H7 (cell line): ENCODE measurements at places on chromosomes 6 and 20.

- DNase-seq, result no peak
These were observed 117.2 kb downstream of the FOXO3 start for GRCh38 chr6:108677894-108678293.

DNA sequence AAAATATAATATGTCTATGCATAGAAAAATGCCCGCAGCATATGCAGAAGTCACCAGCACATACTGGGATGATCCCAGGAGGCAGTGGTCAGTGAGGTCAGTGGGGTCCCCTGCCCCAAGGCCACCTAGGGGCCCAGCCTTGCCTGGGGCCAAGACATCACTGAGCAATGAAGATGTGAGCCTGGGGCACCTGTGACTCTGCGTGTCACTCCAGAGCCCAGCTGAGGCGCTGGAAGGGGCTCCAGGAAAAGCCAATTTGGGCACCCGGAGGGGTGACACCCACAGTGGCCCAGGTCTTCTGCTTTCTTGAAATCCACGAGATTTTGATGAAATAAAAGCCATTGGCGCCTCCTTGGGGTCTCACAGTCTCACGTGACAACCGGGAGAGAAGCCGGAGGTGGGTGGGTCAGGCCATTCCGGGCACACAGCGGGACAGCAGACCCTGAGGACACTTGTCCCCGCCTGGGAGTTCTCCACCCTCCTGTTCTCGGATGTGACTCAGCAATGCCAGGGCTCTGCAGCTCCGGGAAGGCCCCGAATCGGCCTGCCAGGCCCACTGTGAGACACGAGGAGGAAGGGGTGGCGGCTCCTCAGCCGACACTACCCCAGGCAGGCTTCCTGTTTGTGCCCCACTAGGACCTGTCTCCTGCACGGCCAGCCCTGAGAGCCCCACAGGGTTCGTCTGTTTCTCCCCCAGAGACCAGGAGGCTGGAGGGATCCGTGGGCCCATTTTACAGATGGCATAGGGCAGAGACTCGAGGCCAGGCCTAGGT lies 24.4 kb upstream of the SLCO4A1 start:
- no peak for DNase-seq

- DNase-seq, result no peak
These were observed 11.4 kb downstream of the CTSZ start for GRCh38 chr20:58995461-58996225.

- DNase-seq, result no peak
These were observed 102.2 kb downstream of the SLC24A3 start for GRCh38 chr20:19314621-19315020.

- DNase-seq, result peak; percentile 19
These were observed 149.8 kb downstream of the SYCP2 start for GRCh38 chr20:59783641-59784010.

GRCh38 chr6:38610050-38610625 lies 29.6 kb downstream of the BTBD9 start:
- no peak for DNase-seq

GRCh38 chr20:16803965-16804792 lies 56.0 kb downstream of the OTOR start:
- peak; percentile 64 for DNase-seq

DNA sequence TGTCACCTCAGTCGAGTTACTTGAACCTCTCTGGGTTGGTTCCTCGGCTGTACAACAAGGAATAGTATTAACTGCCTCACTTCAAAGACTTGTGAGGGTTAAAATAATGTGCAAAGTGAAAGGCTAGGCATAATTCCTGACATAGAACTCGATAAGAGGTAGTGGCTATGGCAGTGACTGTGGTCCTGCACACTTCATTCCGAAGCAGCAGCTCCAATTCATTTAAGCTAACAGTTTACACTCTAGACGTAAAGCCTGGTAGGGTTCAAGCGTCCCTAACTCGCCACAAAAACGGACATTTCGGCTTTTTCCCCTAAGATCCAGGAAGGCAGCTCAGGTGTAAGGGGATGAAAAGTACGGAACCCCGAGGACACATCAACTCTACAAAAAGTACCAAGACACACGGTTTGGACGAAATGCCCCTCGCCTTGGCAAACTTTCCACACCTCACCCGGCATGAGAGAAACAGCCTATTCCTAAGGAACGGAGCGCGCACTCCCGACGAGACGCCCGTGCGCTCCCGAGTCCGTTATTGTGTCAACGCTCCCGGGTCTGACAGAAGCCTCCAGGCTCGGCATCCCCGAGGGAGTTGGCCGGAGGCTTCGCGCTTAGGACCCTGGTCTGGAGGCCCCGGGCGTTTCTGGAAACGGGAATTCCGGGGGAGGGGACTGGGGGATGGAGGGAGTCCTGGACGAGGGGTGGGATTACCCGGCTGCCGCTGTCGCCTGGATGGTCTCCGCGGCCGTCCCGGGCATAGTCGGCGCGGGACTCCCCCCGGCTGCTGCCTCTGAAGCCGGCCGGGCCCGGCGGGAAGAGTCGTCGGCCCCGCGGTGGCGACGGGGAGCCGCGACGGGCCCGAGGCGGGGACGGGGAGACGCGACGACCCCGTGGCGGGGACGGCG lies 937 bp downstream of the ZNF318 start:
- DNase-seq, result peak; percentile 86

GRCh38 chr6:147158881-147159280 lies 45.3 kb upstream of the STXBP5 start:
- no peak for DNase-seq

GRCh38 chr6:64477391-64477790 lies 841.8 kb downstream of the PHF3 start:
- DNase-seq, result no peak

DNA sequence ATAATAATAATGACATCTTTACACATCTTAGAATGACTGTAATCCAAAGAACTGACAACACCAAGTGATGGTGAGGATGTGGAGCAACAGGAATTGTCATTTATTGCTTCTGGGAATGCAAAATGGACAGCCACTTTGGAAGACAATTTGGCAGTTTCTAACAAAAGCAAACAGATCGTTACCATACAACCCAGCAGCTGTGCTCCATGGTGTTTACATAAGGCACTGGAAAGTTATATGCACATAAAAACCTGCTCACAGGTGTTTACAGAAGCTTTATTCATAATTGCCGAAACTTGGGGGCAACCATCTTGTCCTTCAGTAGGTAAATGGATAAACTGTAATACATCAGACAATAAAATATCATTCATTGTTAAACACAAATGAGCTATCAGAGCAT lies 18.3 kb upstream of the ASF1A start:
- DNase-seq, result no peak

GRCh38 chr20:34385464-34385863 lies 22.4 kb downstream of the ITCH start:
- no peak for DNase-seq

GRCh38 chr20:18314786-18315406 lies 26.6 kb downstream of the ZNF133 start:
- no peak for DNase-seq

GRCh38 chr6:22231050-22231449 lies 65.8 kb downstream of the PRL start:
- no peak for DNase-seq

- no peak for DNase-seq
These were observed 76.6 kb upstream of the STXBP5 start for GRCh38 chr6:147127587-147127986.

GRCh38 chr20:10330071-10330470 lies 104.0 kb downstream of the MKKS start:
- no peak for DNase-seq

- DNase-seq, result peak; percentile 82
These were observed 725 bp upstream of the ISM1 start for GRCh38 chr20:13220194-13220903.

DNA sequence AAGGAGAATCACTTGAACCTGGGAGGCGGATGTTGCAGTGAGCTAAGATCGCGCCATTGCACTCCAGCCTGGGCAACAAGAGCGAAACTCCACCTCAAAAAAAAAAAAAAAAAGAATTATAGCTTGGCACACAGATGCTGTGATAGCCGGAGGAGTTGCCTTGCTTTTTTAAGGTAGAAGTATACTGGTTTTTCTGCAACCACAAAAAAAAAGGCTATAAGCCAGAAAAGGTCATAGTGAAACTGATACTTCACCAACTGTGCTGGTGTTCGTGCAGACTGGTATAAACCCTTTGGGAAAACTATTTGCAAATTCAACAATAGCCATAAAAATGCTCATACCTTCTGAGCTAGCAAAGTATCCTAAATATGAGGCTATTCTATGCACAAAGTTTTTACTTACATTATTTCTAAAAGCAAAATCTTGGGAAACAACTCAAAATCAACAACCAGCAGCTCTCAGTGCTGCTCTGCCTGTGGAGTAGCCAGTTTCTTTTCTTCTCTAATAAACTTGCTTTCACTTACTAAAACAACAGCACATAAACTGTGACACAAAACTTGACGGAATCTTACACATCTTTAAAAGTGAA lies 44.0 kb downstream of the B4GALT5 start:
- no peak for DNase-seq

DNA sequence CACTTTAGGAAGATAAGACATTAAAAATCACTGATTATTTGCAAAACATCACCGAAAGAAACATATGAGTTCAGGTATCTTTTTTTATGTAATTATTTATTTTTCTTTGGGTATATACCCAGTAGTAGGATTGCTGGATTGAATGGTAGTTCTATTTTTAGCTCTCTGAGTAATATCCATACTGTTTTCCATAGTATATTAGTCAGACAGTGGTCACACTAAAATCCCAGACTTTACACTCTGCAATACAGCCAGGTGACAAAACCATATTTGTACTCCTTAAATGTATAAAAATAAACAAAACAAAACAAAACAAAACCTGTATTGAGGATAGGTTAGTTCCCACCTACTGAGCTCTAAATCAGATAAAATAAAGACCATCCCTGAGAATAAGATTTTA lies 1024.3 kb upstream of the EYS start:
- no peak for DNase-seq

GRCh38 chr20:51238675-51239305 lies 215.9 kb upstream of the KCNG1 start:
- no peak for DNase-seq

DNA sequence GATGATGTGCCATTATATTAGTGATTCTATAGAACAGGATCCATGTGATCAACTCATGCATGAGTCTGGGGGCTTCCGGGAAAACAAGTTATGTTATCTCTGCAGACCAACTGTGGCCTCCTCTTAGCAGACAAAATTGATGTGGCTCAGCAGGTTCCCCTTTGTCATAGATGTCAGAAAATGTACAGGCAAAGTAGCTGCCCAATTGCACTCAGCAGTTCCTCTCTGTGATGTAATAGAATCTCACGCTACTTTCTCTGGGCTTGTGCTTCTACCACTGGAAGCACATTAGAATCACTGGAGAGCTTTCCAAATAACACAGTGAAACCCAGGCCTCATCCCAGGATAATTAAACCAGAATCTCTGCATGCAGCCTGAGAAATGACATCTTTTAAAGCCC lies 253.1 kb downstream of the SLC24A3 start:
- DNase-seq, result no peak

DNA sequence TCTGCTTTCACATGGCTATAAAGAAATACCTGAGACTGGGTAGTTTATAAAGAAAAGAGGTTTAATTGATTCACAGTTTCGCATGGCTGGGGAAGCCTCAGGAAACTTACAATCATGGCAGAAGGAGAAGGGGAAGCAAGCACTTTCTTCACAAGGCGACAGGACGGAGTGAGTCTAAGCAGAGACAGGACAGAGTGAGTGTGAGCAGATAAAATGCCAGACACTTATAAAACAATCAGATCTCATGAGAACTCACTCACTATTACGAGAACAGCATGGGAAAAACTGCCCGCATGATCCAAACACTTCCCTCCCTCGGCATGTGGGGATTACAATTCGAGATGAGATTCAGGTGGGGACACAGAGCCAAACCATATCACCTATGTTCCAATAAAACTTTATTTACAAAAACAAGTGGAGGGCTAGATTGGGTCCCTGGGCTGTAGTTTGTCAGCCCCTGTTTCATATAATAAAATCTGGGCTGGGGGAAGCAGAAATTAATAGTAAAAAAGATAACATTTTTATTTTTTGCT lies 37.1 kb upstream of the CTAGE9 start:
- DNase-seq, result no peak

DNA sequence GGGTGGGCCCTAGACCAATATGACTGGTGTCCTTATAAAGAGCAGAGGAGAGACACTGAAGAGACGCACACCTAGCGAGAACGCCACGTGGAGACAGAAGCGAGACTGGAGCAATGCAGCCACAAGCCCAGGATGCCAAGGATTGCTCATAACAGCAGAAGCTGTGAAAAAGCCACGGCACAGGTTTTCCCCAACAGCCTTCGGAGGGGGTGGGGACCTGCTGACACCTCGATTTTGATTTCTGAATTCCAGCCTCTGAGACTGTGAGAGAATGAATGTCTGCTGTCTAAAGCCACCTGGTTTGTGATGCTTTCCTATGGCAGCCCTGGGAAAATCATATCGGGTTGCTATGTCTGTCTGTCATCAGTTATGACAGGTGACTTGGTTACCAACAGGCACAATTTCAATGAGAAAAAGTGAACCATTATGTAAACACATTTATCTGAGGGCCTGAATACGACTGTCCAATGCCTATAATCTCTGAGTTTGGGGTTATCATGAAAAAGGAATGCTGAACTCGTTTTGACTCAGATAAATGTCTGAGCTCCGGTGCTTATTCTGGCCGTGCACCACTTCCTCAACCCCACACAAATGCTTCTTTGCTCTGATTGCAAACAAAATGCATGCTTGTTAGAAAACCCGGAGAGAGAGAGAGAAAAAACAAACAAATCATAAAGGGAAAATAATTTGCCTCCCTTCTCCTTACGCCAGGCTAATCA lies 769.7 kb downstream of the PTPRT start:
- no peak for DNase-seq

GRCh38 chr6:43679057-43679456 lies 8.5 kb downstream of the MRPS18A start:
- DNase-seq, result no peak

GRCh38 chr20:59813948-59814839 lies 119.2 kb downstream of the SYCP2 start:
- DNase-seq, result no peak

DNA sequence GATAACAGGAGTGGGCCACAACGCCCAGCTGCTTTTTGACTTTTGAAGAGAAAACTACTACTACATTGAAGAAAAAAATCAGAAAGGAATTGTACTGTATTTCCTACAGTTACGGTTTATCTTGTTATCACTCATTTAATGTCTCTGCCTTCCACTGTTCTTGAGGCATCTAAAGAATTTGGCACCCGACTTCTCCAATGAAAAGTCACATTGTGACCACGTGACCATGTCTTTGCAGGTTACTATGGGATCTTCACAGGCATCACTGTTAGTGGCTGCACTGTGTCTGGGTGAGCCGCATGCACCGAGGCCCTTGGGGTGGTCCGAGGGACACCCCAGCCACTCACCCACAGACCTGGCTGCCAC lies 26.8 kb downstream of the RRBP1 start:
- DNase-seq, result peak; percentile 69
